ENCODE measurements at places on chromosomes 2 and 18.

DNA sequence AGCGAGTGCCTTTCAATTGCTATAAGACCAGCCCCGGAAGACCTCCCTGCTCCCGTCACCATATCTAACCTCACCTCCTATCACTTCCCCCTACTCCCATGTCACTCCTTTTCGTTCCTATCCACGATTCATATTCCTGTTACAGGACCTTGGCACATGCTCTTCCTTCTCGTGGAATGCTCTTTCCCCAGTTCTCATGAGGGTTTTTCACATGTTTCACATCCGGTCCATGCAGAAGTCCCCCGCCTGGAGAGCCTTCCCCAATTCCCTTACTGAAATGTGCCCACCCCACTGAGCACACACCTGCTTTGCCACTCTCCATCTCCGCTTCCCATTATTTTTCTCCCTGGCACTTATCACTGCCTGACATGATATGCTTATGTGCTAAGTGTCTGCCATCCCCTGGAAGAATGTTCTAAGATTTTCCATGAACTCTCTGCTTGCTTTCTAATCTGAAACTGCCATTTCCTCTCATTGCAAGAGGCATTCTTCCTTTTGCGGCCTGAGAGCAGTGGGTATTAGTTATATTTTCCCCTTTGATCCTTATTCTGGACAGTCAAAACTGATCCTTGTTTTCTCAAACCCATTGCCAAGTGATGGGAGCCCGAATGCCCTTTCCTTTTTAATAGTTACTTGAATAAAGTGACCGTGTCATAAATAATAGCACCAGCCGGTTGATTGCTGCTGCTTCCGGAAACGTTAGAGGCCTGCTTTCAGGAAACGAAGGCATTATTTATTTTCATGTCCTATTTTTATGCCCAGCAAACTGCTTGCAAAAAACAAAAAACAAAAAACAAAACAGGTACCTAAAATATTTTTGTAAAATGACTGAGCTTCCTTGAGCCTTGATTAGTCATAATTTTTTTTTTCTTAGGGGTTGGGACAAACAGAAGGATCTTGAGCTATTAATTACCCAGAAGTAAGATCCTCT lies 127.9 kb downstream of the ZNF532 start:
- DNase-seq = no peak

GRCh38 chr2:206805887-206806607 lies 40.6 kb downstream of the FASTKD2 start:
- no peak for DNase-seq

GRCh38 chr2:186907897-186908296 lies 58.9 kb upstream of the ZSWIM2 start:
- DNase-seq = no peak

GRCh38 chr18:68937029-68937599 lies 139.2 kb downstream of the CCDC102B start:
- no peak for DNase-seq

DNA sequence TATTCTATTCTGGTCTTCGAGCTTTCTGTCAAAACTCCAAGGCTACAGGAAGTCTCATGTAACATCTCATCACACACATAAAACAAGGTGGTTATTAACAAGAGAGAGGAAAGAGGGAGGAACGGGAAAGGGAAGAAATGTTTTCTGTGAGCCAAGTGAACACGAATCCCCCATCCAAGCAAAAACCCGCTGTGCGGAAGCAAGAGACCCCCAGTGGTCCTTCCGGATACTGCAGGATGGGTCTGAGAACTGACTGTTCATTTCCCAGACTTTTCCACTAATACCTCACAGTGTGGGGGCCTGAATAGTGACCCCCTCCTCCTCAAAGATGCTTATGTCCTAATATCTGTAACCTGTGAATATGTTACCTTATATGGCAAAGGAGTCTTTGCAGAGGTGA lies 19.0 kb upstream of the DIPK1C start:
- DNase-seq = peak; percentile 5

- DNase-seq = no peak
Observed at GRCh38 chr2:38610851-38611801, 8.4 kb upstream of the HNRNPLL start.

DNA sequence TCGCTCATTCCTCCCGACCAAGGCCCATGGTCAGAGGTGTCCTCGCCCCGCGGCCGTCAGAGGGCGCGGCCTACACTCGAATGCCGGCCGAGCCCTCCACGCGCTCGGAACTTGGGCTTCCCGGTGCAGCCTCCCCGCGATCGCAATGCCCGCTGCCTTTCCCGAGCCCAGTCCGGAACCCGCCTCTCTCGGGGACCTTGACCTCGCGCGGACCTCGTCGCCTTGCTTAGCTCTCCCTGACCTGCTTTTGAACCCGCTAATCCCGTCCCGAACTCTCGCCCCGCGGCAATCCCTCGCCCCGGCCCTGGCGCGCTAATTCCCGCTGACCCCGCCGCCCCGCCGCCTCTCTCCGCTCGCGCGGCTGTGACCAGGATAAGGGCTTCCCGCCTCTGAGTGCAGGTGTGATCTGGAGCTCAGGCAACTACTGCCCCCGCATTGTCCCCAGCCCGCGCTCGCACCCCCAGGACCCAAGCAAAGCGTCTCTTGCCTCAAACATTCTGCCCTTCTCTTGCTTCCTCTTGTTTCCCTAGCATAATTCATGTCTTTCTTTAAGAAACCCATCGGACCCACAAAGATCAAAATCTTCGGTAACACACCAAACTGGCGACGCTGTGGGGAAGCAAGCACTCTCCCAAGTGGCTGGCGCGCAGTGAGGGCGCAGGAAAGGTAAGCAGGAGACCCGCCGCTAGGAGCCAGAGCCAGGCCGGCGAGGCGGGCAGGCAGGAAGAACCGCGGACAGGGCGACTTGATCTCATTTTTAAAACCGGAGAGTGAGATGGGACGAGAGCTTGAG lies 46.6 kb upstream of the ATP6V1B1 start:
- DNase-seq = no peak

GRCh38 chr2:66866331-66867062 lies 431.6 kb downstream of the MEIS1 start:
- DNase-seq = no peak

- no peak for DNase-seq
Observed at GRCh38 chr2:129806317-129806716, 173.1 kb upstream of the RAB6C start.

GRCh38 chr18:48887905-48888772 lies 62.6 kb downstream of the SMAD7 start:
- no peak for DNase-seq

DNA sequence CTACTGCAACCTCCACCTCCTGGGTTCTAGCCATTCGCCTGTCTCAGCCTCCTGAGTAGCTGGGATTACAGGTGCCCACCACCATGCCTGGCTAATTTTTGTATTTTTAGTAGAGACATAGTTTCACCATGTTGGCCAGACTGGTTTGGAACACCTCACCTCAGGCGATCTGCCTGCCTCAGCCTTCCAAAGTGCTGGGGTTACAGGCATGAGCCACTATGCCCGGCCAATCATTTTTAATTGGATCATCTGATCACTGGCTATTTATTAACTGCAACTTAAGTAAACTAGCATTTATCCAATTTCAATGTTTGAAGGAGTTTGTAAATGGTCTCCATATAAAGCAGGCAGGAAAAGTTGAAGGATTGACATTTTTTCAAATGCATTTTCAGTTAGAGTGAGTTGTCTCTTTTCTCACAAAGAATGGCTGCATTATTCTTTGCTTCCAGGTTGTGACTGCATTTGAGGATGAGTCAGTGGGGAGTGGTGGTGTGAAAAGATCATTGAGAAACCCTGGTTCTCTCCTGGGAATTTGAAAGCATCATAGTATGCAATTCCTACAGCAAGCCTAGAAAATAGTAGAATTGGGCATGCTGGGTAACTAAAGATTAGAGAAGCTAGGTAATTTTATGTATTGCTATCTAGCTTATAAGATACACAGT lies 431.1 kb upstream of the ZEB2 start:
- no peak for DNase-seq

- no peak for DNase-seq
Observed at GRCh38 chr2:58710795-58711279, 469.7 kb upstream of the FANCL start.

GRCh38 chr2:208798698-208799097 lies 392.1 kb downstream of the PTH2R start:
- no peak for DNase-seq

GRCh38 chr2:24825883-24826772 lies 32.9 kb downstream of the CENPO start:
- no peak for DNase-seq

DNA sequence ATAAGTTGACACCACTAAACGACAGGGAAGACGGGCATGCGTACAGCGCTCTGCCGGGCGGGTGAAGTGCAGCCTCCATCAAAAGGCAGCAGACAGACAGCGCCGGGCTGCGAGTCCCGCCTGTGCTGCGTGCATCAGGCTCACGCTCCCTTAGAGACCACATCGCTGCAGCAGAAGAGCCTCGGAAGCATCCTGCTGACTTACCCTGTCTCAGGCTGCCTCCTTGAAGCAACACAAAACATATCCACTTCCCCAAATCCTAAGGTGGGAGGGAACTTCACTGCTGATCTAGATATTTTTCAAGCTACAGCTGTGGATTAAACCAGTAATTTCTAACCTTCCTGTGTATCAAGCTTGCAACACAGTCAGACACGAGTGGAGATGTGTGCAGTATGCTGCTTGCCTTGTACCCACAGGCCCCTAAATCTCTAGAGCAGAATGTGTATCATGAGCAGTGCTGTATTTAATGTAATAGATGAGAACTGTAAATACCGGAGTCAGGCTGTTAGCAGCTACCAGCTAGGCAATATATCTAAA lies 6.4 kb downstream of the MYT1L start:
- no peak for DNase-seq

DNA sequence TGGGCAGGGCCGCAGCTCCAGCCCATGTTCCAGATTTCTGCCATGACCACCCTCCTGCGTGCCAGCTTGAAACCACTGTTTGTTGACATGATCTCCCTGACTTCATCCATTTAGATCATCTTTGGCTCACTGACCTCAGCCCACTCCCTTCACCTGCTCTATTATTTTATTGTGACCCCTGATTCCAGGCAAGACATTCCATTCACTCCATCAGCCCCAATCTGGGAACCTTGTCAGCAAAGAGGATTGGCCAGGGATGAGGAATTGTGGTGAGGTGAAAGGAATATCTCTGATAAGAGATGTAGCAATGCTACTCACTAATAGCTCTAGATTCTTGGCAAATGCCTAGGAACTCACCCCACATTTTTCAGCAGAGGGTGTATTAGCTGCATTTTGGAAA lies 174.2 kb downstream of the TMEM247 start:
- no peak for DNase-seq

GRCh38 chr18:8260319-8260718 lies 348.9 kb upstream of the RAB12 start:
- DNase-seq = no peak

DNA sequence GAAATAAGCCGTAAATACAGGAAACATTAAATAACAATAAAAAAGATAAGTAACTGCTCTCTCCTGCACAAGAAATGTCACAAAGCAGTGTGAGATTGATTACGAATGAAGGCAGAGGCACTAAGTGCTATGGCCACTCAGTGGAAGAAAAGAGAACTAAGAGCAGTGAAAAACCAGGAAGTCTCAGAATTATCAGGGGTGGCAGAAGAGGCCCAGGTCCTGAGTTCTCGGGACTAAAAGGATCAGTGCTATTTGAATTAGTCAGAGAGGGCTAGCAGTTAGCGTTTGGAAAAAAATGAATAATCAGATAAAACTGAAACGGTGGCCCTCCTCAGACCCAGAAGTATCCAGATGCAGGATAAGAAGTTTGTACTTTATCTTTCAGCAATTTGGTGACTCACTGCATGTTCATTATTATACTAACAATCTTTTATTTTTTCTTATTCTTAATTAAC lies 367.1 kb downstream of the ZEB2 start:
- DNase-seq = peak; percentile 26

GRCh38 chr2:142100970-142101369 lies 29.8 kb downstream of the LRP1B start:
- DNase-seq = no peak

DNA sequence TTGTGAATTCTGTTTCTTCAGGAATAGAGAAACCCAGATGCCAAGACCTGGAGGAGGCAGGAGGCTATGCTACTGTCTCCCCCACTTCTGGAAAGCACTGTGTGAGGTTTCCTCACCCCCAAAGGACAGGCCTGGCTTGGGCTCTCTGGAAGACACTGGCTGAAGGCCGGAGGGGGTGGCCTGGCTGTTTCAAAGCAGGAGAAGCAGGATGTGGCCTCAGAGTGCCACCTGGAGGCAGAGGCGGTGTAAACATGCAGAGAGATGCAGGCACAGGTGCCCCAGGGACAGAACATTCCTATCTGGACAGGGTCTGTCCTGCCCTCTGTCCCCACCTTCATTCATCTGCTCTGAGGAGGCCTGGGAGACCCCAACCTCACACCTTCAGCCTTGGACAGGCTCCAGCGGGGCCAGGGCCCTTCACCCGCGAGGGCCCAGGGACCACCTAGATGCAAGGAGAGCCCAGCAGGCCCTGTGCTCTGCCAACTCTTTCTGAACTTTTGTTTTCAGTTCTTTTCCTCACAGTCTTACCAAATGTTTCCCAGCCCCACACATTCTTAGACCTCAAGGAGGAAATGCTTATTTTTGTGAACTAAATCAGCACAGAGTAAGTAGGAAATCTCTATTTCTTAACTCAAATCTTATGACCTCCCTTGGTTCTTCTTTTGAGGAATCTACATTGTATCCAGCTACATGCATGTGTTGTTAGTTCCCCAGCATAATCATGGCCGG lies 79.2 kb downstream of the LONRF2 start:
- peak; percentile 84 for DNase-seq

Measured in NAMALWA (cell line).